ENCODE measurements at places on chromosomes 16 and 17.

DNA sequence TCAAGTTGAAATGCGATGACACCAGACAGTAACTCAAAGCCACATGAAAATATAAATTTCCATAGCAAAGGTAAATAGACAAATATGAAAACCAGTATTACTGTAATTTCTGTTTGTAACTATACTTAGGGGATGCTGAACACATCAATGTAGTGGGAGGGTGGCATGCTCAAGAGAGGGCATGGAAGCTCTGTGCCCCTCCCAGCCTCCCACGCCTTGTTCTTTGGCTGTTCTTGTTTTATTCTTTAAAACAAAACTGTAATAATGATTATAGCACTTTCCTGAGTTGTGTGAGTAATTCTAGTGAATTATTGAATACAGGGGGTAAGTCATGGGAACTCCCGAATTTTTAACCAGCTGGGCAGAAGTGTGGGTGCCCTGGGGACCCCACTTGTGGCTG is 11.0 kb upstream of the GPT2 start:
- DNase-seq: no peak

GRCh38 chr16:47858333-47858982 is 297.3 kb downstream of the ABCC12 start:
- no peak for DNase-seq

DNA sequence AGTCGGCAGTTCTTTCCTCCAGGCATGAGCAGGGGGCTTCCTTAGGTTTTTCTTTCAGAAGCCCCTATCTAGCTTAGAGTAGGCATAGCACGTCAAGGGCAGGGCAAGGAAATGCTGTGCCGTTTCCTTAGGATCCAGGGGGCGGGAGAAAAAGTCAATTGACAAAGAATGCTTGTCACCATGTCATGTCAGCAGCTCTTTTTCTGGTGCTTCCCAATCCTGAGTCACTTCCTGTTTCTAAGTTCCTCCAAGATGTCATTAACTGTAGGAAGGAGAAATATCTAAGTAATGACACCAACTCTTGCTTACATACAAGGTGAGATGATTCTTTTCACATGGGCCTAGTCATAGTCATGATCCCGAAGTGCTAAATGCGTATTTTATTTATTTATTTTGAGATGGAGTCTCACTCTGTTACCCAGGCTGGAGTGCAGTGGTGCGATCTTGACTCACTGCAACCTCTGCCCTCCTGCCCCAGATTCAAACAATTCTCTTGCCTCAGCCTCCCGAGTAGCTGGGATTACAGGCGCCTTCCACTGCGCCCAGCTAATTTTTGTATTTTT is 35.2 kb downstream of the GJC1 start:
- no peak for DNase-seq

- no peak for DNase-seq
These were observed 32.2 kb downstream of the ADAMTS18 start for GRCh38 chr16:77402672-77403071.

- no peak for DNase-seq
These were observed 2.5 kb downstream of the KRT33A start for GRCh38 chr17:41347869-41348760.

GRCh38 chr17:82297280-82297713 is 20.1 kb downstream of the CD7 start:
- DNase-seq: peak; percentile 88
